ENCODE measurements at places on chromosomes 1 and 21.

DNA sequence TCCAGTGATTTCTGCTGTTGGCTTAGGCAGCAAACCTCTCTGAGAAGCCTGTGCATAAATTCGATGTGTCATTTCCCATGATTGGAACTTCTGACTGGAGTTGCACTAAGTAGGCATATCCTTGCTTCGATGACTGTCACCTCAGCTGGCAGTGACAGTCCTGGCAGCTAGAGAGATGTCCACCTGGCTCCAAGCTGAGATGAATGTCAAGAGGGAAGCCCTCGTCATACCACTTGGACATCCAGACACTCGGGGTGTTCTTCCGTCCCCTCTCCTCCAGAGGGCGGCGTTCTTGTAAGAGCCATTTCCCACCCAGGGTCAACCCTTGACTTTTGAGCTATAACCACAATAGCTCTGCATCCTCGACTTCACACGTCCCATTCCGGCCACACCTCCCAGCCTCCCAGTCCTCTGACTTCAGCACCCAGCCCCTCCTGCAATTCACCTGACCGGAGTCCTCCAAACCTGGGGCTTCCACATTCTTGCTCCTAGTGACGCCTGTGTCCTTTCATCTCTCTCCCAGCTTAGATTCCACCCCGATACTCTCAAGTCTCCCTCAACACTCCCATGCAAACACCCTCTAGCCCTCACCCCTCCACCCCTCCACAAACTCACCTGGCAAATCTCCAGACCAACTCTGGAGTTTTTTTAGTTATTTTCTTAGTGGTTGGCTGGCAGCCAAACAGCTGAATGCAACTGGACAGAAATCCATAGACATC lies 17.3 kb downstream of the CA6 start:
- DNase-seq: peak; percentile 4

GRCh38 chr1:93675931-93676330 lies 5.7 kb downstream of the BCAR3 start:
- DNase-seq: no peak

GRCh38 chr1:32622205-32622604 lies 28.1 kb downstream of the ZBTB8OS start:
- DNase-seq: no peak

- peak; percentile 42 for DNase-seq
These were observed 44.1 kb downstream of the UCK2 start for GRCh38 chr1:165871311-165872067.

- no peak for DNase-seq
These were observed 280.3 kb downstream of the FAM72C start for GRCh38 chr1:143691400-143691891.

GRCh38 chr1:229757226-229757625 lies 131.2 kb downstream of the URB2 start:
- DNase-seq: no peak

GRCh38 chr1:59485949-59486348 lies 189.1 kb downstream of the FGGY start:
- no peak for DNase-seq

DNA sequence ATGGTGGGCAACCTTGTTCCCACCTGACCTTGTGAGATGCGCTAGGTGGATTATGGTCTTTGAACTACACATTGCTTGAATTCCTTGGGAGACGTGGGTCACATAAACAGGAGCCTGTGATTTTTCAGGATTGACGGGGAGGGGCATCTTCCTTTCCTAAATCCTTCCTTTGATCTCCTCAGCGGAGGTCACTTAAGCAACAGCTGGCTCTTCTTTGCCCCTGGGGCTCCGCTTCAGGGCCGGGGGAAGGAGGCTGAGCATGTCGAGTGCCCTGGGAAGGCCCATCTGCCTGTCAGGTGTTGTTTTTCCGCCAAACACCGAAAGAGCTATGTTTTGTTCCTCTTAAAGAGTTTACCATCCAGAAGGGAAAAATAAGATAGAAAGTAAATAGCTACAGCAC lies 40.6 kb downstream of the KIF26B start:
- no peak for DNase-seq

DNA sequence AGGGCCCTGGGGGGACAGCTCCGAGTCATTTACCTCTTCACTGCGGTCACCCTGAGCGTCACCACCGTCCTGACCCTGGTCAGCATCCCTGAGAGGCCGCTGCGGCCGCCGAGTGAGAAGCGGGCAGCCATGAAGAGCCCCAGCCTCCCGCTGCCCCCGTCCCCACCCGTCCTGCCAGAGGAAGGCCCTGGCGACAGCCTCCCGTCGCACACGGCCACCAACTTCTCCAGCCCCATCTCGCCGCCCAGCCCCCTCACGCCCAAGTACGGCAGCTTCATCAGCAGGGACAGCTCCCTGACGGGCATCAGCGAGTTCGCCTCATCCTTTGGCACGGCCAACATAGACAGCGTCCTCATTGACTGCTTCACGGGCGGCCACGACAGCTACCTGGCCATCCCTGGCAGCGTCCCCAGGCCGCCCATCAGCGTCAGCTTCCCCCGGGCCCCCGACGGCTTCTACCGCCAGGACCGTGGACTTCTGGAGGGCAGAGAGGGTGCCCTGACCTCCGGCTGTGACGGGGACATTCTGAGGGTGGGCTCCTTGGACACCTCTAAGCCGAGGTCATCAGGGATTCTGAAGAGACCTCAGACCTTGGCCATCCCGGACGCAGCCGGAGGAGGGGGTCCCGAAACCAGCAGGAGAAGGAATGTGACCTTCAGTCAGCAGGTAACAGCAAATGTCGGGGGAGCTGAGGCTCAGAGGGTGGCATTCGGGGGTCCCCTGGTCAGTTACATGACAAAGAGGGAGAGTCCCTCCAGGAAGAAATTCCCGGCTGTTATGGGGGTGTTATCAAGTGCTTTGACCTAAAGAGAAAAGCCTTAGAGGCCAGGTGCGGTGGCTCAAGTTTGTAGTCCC lies 12.6 kb downstream of the SLC45A1 start:
- no peak for DNase-seq

DNA sequence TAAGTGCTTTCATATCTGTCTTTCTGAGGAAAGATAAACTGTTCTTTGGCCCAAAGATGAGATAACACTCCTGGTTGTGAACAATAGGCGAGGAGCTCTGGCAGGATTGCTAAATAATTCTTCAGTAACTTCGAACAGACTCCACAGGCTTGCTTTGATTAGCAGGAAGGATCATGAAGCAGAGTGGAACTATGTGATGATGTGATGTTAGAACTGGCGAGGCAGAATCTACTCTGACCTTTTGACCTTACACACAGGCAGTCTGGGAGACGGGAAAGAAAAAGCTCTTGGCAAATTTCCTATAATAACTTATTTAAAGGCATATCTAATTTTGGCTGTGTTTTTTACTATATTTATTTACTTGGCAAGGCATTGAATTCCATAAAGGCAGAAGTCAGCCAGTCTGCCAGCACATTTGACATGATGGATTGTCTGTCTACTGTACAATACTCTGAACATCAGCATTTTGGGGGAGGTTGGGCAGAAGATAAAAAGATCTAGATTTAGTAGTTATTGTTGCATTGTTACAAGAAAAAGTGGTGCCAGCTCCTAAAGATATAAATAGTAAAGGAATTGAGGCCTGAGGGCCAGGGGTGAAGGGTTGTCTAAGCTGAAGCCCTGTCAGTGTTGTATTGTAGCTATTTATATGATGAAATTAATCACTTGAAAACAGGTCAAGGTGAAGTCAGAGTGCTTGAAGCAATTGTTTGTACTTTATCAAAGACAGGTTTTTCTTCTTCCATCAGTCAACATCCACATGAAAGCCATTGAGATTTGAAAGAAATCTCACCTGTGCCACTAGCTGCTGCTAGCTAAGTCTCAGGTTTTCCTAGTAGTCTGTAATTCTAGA lies 708.8 kb downstream of the LTN1 start:
- DNase-seq: no peak

DNA sequence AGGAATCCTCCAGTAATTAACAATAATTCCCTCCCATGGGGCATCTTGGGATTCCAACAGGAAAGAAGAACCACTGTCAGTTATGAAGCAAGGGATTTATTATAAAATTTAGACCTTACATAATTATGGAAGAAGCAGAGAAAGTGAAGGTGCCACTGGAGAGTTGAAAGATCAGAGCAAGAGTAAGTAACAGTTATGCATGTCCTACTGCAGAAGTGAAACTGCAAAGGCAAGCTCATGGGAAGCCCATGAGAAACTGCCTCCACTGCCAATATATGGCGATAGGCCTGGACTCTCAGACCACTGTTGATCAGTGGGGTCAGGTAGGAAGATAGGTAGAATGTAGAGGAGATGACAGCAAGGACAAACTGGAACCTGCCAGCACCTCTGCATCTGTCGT lies 123.6 kb upstream of the ZNF648 start:
- no peak for DNase-seq

DNA sequence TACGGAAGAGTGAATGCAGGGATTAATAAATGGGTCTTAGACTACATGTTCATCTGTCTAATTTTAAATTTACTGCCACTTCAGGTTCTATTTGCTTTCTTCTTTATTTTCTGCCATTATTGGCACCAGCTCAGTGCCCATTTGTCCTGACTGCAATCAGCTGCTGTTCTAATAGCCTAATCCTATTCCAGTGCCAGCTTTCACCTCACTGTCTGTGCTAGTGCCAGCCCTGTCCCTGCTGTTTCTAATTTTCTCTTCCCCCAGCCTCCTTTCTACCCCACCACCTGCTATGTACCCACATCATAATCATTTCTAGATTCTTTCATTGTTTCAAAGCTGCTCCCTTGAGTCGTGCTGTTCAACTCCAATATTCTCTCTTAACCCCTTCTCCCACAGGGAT lies 86.4 kb downstream of the KCNK1 start:
- DNase-seq: peak; percentile 98

GRCh38 chr1:38476850-38477178 lies 382.8 kb downstream of the RRAGC start:
- DNase-seq: no peak

- no peak for DNase-seq
These were observed 257.9 kb downstream of the PDE4B start for GRCh38 chr1:66050633-66051032.

DNA sequence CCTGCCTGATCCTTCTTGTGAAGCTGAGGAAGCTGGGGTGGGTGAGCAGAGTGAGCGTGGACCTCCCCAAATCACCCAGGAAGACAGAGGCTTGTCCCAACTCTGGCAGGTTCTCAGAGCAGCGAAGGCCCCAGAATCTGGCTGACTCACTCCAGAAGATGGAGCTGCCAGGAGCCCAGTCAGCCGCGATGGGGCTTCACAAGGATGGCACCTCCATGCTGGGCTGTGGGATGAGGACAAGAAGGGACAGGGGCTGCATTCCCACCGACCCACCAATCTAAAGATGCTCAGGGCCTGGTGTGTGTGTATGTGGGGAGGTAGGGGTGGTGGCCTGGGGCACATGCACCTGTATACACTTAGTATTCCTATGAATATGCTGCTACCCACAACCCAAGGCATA lies 52.9 kb downstream of the ATP1A1 start:
- DNase-seq: no peak

GRCh38 chr1:192707978-192708547 lies 72.1 kb downstream of the RGS13 start:
- no peak for DNase-seq

- no peak for DNase-seq
These were observed 46.2 kb upstream of the BCL10 start for GRCh38 chr1:85322655-85323054.

- peak; percentile 81 for DNase-seq
These were observed 5.9 kb upstream of the PLEKHG5 start for GRCh38 chr1:6497215-6497866.

DNA sequence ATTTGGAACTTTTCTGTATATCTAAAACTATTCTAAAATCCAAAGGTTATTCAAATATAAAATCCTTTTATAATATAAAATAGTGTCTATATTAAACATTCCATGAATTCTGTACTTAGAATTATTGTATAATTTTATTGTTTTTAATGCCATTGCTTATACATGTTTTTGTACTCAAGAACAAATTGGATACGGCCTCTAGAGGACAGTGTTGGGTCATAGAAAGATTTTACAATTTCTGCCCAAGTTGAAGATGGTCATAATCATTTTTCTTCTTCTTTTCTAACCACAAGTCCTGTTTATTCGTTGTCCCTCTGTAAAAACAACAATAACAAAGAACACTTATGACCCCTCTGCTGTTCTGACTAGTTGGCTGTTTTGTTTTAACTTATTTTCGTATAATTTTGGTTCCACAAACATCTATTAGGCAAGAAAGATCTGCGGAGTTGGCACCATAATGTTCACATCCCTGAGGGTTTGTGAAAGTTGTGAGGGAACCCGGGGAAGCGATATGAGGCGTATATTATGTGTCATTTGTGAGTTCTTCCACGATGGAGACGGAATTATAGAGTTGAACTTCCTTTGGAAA lies 75.7 kb upstream of the KIF26B start:
- DNase-seq: peak; percentile 28

DNA sequence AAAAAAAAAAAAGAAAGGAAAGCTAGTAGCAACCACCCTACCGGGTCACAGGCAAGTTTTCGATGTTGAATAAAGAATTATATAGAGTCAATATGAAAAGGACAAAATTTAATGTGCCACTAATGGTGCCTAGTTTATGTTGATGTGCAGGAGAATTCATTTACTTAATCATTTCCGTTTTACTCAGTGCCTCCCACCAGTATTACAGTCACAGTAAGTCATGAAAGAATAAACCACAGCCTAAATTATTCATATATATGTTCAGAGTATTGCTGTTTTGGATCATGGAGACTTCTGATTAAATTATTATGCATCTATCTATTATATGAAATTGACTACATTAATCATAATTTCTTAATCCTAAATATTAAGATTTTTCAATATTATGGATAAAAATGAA lies 35.3 kb downstream of the FNBP1L start:
- DNase-seq: no peak

DNA sequence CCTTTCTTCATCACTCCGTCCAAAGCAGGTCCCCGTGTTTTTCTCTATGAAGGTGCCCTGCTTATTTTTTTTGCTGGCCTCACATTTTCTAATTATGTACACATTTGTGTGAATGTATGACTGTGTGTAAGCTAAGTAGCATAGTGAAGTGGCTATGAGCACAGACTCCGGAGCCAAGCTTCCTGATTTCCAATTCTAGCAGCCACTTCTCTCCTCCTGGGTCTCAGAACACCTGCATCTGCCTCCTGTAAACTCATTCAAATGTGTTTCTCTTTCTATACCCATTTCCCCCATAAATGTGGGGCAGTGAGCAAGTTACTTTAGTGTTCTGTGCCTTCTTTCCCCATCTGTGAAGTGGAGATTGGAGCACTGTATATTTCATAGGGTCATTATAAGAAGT lies 2.1 kb downstream of the SLAMF6 start:
- no peak for DNase-seq

DNA sequence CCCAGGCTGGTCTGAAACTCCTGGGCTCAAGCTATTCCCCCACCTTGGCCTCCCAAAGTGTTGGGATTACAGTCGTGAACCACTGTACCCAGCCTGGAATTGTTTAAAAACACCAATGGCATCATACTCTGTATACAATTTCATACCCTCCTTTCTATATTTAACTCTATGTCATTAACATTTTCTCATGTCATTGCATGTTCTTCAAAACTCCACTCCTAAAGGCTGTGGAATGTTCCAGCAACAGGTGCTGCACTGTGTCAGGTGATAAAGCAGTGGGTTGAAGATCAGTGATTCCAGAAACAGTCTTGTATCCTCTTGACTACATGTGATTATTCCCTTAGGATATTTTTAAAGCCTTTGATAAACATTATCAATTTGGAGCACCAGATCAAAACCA lies 36.7 kb upstream of the GRHL3 start:
- no peak for DNase-seq
